ENCODE measurements at places on chromosomes 2 and 18.

GRCh38 chr2:47299555-47299954 lies 103.4 kb upstream of the MSH2 start:
- peak; percentile 74 for DNase-seq

GRCh38 chr2:9799011-9799596 lies 44.2 kb upstream of the TAF1B start:
- no peak for DNase-seq

DNA sequence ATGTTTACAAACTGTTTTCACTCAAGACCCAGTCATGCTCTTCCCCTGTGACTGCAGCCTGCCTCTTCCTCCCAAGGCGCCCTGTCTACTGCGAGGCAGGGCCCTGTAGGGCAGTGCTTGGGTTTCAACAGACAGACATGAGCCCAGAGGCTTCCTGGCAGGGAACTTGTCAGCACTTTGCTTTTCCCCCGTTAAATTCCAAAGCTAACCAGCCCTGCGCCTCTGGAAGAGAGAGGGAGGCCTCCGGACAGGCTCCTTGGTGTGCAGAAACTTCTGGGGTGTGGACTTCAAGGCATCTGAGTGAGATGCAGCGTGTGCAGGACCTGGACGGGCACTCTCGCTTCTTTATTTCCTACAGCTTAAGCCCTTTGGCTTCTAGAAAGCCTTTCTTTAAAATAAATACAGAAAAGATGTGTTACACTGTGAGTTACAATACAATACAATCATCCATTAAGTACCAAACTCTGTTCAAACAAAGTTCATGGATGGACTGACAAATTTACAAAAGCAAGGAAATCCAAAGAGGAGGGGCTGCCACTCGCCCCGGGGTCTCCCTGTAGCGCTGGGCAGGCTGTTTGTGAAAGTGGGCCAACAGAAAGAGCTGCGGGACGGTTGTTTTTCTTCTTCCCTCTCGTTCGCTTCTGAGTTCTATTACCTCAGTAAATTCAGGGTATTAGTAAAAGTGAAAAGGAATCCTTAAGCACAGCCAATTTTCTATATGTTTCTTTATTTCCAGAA lies 8.8 kb upstream of the ZNF516 start:
- DNase-seq = no peak

- DNase-seq = no peak
Observed at GRCh38 chr2:21059885-21060610, 16.2 kb upstream of the APOB start.

GRCh38 chr2:234682492-234683228 lies 185.8 kb upstream of the ARL4C start:
- peak; percentile 66 for DNase-seq

GRCh38 chr2:20622731-20623130 lies 28.2 kb downstream of the HS1BP3 start:
- DNase-seq = no peak

DNA sequence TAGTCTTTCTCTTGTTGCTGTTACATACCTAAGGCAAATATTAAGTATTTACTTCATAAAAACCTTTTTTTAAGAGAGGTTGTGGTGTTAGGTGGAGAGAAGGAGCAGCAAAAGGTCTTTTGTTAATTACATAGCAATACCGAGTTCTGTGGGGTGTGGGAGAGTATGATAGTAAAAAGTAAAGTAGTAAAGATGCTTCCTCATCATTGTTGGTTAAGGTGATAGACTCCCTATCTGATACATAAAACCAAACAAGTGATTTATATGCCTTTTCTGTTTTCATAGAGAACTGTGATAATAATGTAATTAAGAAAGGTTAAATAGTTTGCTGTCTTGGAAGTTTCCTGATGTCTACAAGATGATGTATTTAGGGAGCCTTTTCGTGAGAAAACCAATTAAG lies 75.4 kb downstream of the EML4 start:
- no peak for DNase-seq

GRCh38 chr2:25528173-25528572 lies 145.2 kb downstream of the DTNB start:
- DNase-seq = peak; percentile 78

- DNase-seq = peak; percentile 27
Observed at GRCh38 chr2:11744631-11745394, 1.6 kb upstream of the LPIN1 start.

- peak; percentile 83 for DNase-seq
Observed at GRCh38 chr2:172098650-172099471, 3.8 kb downstream of the DLX2 start.

All from fibroblast of skin of scalp (primary cell).